H54 (cell line): ENCODE measurements at places on chromosomes 4 and X.
A peak's percentile ranks its signal among the peaks of the same experiment; 100 is the strongest.

GRCh38 chr4:177596035-177596434, 153.8 kb upstream of the AGA start:
- peak; percentile 34 for DNase-seq

DNA sequence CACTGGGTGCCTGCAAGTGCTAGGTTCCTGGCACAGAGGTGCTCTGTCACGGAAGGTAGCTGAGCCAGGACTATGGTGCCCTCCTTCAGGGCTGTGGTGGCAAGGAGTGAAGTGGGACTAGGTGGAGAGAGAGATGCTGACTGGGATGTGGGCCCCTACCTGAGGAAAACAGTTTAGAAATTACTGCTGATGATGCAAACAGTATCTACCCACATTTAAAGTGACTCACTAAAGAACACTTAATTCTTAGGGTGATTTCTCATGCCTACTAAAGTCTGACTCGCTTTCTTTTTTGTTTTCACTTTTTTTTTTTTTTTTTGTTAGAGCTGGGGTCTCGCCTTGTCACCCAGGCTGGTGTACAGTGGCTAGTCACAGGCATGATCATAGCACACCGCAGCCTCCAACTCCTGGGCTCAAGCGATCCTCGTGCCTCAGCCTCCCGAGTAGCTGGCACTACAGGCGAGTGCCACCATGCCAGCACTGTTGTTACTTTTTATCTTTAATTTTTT, 3.1 kb downstream of the ZNF185 start:
- DNase-seq: no peak

DNA sequence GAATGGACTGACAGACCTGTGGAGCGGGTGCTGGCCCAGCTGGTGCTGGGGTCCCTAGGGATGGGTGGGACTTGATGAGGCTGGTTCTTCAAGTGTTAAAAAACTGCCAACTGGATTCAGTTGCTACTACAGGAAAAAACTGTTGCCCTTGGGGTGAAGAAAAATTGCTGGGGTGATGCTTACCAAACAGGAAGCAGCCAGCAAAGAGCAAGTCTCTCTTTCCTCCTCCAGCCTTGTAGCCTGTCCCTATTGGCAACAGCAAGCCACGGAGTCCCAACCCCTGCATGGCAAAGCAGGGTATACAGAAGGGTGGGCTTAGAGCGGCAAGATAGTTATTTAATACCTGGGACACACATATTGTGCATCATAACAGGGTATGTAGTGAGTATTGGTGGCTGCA, 60.1 kb upstream of the ATP8A1 start:
- no peak for DNase-seq

DNA sequence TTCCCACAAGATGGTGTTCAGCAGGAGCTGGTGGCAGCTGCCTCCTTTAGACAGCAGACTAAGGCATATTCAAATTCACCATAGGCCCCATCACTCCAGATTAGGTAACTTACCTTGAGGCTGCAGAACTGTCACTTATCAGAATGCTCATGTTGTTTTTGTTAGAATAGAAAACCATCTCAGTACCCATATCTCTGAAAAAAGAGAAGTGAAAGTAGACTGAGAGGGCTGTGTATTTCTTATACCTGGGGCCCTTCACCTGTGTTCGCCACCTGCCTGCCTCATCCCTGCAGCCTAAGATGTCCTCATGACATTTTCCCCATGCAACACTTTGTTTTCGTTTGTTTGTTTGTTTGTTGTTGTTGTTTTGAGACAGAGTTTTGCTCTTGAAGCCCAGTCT, 32.9 kb upstream of the SPRY1 start:
- DNase-seq: no peak

GRCh38 chr4:72076562-72076961, 44.8 kb downstream of the NPFFR2 start:
- DNase-seq: no peak

- DNase-seq: no peak
Observed at GRCh38 chr4:53197772-53198142, 168.1 kb downstream of the SCFD2 start.

- no peak for DNase-seq
Observed at GRCh38 chr4:17531538-17532285, 16.7 kb downstream of the CLRN2 start.

GRCh38 chrX:123993904-123994635, 32.6 kb downstream of the STAG2 start:
- no peak for DNase-seq

- DNase-seq: no peak
Observed at GRCh38 chrX:3962511-3963311, 249.3 kb upstream of the PRKX start.
